Smooth muscle cell of bladder (primary cell): ENCODE measurements at places on chromosomes 4 and X. TPM values are rescaled to one million over a fixed set of nuclear protein-coding genes. Genes with fewer than 3 reads are reported as not detected.

LSM6 gene
- total RNA-seq, result 19.8 and 31.7 TPM in 2 replicates

MAGEA3 gene
- total RNA-seq, result not detected in 2 replicates

PABPC1L2A gene
- not detected in 2 replicates for total RNA-seq

AREG gene
- total RNA-seq, result 5.7 TPM in 1 of 2 replicates, not detected in the other

DDX53 gene
- total RNA-seq, result not detected in 2 replicates

CPEB2 gene
- 3.6 and 4.3 TPM in 2 replicates for total RNA-seq

BGN gene
- total RNA-seq, result 2.0 and 9.0 TPM in 2 replicates

NOCT gene
- 11.9 and 22.6 TPM in 2 replicates for total RNA-seq

UGT2A2 gene
- total RNA-seq, result not detected in 2 replicates

GPR119 gene
- total RNA-seq, result not detected in 2 replicates

WDR19 gene
- 27.9 and 31.2 TPM in 2 replicates for total RNA-seq

SLC26A1 gene
- 0.18 and 0.28 TPM in 2 replicates for total RNA-seq

DIPK2B gene
- 0.18 TPM in 1 of 2 replicates, not detected in the other for total RNA-seq

RADX gene
- 1.00 and 1.0 TPM in 2 replicates for total RNA-seq

NUDT11 gene
- 16.4 and 17.7 TPM in 2 replicates for total RNA-seq

KLHL15 gene
- 6.8 and 9.4 TPM in 2 replicates for total RNA-seq

MTNR1A gene
- total RNA-seq, result not detected in 2 replicates

TLR6 gene
- total RNA-seq, result 0.92 and 1.4 TPM in 2 replicates

VEGFC gene
- 19.3 and 24.1 TPM in 2 replicates for total RNA-seq

ZAR1 gene
- total RNA-seq, result not detected in 2 replicates

MAP7D2 gene
- under 0.01 and 0.09 TPM in 2 replicates for total RNA-seq

LONRF3 gene
- 0.28 and 1.8 TPM in 2 replicates for total RNA-seq

TKTL2 gene
- total RNA-seq, result under 0.01 TPM in 1 of 2 replicates, not detected in the other

TMEM175 gene
- 12.7 and 13.1 TPM in 2 replicates for total RNA-seq

FAM47C gene
- total RNA-seq, result not detected in 2 replicates

CRMP1 gene
- under 0.01 and 0.14 TPM in 2 replicates for total RNA-seq

CPZ gene
- 14.5 and 44.8 TPM in 2 replicates for total RNA-seq

NONO gene
- 387 and 421 TPM in 2 replicates for total RNA-seq

PDLIM3 gene
- 15.8 and 28.3 TPM in 2 replicates for total RNA-seq

MANBA gene
- total RNA-seq, result 92.2 and 117 TPM in 2 replicates
